Osteocyte (in vitro differentiated cells): ENCODE measurements at places on chromosomes 16 and 17.
A peak's percentile ranks its signal among the peaks of the same experiment; 100 is the strongest.

- DNase-seq = no peak
Measured at GRCh38 chr16:87845213-87845612, 24.1 kb downstream of the SLC7A5 start.

GRCh38 chr16:78155791-78156345, 56.4 kb downstream of the WWOX start:
- DNase-seq = no peak

- no peak for DNase-seq
Measured at GRCh38 chr16:78292844-78293380, 193.5 kb downstream of the WWOX start.

DNA sequence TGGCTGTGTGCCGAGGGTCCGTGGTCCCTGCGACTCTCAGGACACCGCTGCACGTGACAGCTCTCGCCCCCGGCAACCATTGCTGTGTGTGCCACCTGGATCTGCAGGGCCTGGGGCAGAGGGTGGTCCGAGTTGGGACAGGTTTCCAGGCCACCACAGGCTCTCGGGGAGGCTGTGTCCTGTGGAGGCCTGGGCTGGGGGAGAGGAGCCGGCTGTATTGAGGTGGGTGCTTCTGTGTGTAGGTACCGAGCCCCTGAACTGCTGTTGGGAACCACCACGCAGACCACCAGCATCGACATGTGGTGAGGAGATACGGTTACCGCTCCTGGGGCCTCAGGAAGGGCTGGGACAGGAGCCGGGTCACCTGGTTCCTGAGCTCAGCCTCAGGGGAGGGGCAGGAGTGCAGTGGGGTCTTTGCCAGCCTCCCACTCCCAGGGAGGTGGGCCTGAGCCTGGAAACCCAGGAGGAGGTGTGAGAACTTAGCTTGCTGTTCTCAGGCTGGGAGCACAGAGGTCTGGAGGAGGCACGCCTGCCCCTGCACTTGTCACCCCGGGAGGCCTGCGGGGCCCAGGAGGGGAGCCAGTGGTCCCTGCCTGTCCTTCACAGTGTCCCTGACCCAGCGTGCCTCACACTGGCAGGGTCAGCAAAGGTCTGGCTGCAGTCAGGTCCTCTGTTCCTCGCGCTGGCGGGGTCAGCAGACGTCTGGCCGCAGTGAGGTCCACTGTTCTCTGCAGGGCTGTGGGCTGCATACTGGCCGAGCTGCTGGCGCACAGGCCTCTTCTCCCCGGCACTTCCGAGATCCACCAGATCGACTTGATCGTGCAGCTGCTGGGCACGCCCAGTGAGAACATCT, 7.3 kb downstream of the SPATA2L start:
- DNase-seq = no peak

DNA sequence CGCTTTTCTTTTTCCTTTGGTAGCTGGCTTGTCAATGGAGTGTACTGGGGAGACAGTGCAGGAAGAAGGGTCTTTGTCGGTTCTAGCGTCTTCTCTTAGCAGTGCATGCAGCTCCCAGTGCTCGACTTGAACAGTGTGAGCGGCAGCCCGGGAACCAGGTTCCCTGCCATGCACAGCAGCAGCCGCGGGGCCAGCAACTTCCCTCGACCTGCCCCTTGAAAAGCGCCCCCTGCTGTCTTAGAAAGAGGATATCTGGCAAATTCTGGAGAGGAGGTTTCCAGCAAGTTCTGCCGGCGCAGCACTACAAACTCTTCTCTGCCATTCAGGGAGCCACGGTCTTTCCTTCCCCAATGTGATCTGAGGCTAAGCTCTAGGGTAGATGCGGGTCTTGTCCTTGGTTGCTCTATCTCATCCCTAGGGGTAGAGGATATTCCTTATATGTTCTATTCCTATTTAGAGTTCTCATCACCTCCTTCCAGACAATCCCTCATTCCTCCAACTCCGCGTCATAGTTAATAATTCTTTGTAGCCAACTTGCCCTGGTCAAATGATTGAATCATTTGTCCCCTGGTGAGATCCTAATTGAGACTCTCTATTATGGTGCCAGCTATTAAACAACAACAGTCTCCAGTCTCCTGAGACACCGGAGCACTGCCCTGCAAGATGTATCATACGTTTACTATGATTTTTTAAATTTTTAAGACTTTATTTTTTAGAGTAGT, 451.3 kb downstream of the PMP22 start:
- DNase-seq = no peak

- DNase-seq = no peak
Measured at GRCh38 chr16:64751906-64752305, 370.0 kb downstream of the CDH11 start.

- DNase-seq = no peak
Measured at GRCh38 chr17:39757176-39757662, 19.5 kb downstream of the GRB7 start.

DNA sequence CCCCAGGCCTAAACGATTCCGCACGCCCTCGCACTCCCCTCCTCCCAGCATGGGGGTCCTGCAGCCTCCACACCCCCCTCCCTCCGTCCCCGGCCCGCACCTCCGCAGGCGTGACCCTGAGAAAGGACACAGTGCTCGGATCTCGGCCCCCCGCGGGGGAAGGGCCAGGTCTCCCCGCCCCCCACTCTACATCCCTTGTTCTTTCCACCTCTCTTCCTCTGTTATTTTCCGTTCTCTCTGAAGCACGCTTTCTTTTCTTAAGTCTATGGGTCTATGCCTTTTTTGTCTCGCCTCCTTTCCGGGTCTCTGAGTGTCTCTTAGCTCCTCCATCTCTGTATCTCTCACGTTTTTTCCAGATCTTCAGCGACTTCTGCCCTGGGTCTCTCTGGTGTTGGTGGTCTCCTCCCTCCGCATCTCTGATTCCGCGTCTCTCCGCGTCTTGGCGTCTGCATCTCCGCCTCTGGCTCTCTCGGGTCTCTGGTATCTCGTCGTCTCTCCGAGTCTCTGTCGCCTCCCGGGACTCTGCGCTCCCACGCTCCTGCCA, 2.1 kb upstream of the HES7 start:
- DNase-seq = no peak

- peak; percentile 57 for DNase-seq
Measured at GRCh38 chr17:62895320-62896301, 70.4 kb upstream of the TANC2 start.

- DNase-seq = no peak
Measured at GRCh38 chr17:82397449-82398335, 20.5 kb upstream of the HEXD start.

GRCh38 chr16:57798267-57798810, 4.0 kb downstream of the KIFC3 start:
- no peak for DNase-seq

DNA sequence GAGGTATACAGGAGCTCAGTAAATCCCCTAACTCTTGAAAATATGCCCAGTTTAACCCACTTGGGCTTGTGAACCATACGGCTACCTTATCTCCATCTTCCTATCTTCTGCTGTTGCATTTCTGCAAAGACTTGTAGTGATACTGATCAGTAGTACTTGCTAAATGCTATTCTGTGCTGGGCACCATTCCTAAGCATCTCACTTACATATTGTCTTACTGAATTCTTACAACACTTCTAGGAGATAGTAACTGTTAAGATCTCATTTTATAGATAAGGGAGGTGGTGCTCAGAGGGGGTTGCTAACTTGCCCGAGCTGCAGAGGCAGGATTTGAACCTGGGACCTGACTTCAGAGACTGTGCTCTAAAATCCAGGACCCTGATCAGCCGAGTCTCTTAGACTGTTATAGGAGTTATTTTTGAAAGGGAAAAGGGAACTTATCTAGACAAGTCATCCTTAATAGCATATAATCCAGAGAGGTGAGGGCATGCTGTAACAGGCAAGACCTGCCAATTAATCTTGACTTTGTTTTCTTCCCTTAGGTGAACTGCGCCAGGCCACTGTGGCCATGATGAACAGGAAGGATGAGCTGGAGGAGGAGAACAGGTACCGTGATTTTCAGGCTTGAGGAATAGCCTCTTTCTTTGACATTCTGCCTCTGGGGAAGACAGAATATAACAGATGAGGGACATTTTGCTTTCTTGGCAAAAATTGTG, 149.7 kb downstream of the SNX29 start:
- DNase-seq = no peak

GRCh38 chr16:16971042-16971441, 499.7 kb downstream of the XYLT1 start:
- no peak for DNase-seq

DNA sequence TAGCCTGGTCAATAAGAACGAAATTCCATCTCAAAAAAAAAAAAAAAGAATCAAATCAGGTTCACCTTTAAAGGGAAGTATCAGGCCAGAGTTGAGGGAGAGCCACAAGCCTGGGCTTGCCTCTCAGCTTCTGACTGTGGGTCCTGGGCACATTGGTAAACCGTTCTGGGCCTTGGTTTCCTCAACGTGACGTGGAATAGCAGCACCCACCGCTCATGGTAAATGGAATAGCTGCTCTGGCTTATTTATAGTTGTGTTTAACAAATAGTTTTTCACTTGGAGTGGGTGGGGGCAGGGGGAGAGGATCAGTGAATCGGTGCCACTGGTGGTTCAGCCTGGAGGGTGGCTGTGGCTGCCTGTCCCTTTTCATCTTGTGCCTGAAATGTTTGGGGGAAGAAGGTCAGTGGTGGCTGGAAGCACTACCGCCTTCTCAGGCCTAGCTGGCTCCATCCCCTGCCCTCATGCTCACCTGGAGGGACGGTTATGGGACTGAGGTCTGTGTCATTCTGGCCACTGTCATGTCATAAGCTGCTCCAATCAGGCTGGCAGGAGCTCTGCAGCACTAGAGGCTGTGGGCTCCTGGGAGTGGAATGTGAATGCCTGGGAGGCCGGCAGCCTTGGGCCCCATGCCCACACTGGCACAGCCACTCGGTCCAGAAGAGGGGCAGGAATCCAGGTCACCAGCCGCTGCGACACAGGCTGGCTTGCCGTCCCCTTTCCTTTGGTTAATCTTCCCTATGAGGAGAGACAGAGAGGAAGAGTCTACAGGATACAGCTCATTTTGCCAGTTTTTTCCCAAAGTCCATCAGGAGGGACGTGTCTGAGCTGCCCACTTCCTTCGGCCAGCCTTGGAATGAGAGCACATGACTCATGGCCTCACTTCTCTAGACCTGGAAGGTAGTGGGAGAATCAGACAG, 27.0 kb downstream of the CCR7 start:
- no peak for DNase-seq

DNA sequence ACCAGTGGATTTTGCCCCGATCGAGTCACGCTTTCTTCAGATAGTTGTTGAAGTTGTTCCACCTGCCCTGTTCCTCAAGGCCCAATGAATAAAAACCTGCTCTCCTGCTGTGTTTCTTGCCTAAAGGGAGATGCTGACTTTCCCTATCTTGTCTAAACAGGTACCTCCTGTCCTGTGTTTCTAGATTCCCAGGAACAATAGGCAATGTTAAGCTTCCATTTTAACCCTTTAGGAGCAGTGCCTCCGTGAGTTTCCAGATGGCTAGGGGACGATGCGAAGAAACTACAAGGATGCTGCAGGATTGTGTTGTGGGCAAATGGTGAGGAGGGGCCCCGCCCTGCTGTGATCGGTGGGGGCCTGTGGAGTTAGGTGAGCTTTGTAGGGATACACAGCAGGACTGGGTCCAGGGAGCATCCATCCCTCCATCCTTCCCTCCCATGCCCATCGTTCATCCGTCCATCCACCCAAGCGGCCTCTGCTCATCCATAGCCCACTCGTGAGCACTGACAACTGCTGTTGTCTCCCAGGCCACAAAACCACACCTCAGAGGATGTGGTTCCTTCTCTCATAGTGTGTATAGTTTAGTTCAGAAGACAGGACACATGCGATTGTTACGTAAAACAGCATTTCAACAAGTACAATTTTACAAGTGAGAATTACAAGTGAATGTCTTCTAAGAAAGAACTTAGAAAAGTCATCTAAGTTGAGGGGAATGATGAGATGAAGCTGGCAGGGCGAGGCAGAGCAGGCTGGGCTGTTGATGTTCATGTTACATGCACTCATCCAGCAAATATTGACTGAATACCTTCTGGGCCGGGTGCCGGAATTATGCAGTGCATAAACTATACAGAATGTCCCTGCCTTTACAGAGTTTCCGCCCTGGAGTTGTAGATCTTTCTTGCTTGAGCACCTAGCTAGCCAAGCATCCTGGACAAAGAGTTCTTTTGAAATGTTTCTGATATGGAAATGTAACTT, 5.2 kb downstream of the ARSG start:
- DNase-seq = no peak

GRCh38 chr17:17792551-17793377, 44.0 kb downstream of the SREBF1 start:
- no peak for DNase-seq

DNA sequence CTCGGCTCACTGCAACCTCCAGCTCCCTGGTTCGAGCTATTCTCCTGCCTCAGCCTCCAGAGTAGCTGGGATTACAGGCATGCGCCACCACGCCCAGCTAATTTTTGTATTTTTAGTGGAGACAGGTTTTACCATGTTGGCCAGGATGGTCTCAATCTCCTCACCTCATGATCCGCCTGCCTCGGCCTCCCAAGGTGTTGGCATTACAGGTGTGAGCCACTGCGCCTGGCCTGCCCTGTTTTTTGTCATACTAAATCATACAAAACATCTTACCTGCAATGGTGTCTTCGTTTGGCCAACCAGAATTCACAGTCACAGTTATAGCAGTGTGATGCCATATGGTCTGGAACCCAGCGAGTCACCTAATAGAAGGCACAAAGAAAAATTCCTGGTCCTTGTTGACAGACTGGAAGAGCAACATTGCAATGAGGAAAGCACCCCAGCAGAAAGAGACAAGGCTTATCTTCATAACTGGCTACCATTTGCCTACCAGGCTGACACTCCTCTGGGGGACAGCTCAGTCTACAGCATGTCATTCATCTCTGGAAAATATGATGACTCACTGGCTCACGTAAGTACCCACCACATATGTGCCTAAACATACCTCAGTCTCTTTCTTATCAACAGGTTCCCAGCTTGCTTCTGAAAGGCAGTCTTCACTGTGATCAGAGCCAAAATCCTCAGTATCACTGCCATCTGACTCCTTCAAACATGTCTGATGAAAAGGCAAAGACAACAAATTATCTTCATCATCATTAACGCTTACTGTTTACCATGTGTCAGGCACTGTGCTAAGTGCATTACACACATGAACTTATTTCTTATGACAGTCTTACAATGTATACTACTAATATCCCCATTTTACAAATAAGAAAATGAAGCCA, 4.3 kb upstream of the HSF5 start:
- DNase-seq = peak; percentile 46

- peak; percentile 94 for DNase-seq
Measured at GRCh38 chr17:49851387-49852291, 3.8 kb upstream of the TAC4 start.

GRCh38 chr17:21210411-21211076, 3.4 kb downstream of the TMEM11 start:
- DNase-seq = no peak

- no peak for DNase-seq
Measured at GRCh38 chr17:69268543-69269014, 40.0 kb upstream of the ABCA10 start.

- peak; percentile 97 for DNase-seq
Measured at GRCh38 chr16:53090591-53091411, 36.0 kb downstream of the CHD9 start.
